ENCODE measurements at places on chromosomes 4 and X.
A peak's percentile ranks its signal among the peaks of the same experiment; 100 is the strongest.

GRCh38 chrX:41391606-41392005 lies 55.5 kb upstream of the NYX start:
- H3K4me1 ChIP-seq: no peaks in the 10 kb centered on the region
- no peak overlapping the region for H3K4me3 ChIP-seq
- no peaks in the 10 kb centered on the region for H3K36me3 ChIP-seq

GRCh38 chrX:19630776-19631707 lies 115.7 kb upstream of the MAP3K15 start:
- H3K27ac ChIP-seq: peak overlapping the region; percentile 36
- H3K4me1 ChIP-seq: peaks cover 35% of the 10 kb centered on the region
- no peaks in the 10 kb centered on the region for H3K27me3 ChIP-seq
- no peak overlapping the region for H3K4me3 ChIP-seq
- peaks cover 21% of the 10 kb centered on the region for H3K36me3 ChIP-seq

DNA sequence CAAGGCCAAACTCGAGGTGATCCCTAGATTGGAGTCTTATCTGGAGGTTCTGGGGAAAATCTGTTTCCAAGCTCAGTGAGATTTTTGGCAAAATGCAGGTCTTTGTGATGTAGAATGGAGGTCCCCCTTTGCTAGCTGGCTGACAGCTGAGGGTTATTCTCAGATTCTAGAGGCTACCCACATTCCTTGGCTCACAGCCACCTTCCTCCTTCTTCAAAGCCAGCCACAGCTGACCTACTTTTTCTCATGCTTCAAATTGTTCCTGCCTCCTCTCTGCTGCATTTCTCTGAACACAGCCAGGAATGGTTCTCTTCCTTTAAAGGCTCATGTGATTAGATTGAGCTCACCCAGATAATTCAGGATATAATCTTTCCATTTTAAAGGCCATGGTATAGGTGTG lies 86.9 kb downstream of the VCX3A start:
- no peak overlapping the region for H3K4me3 ChIP-seq
- H3K4me1 ChIP-seq: no peaks in the 10 kb centered on the region
- H3K36me3 ChIP-seq: no peaks in the 10 kb centered on the region

GRCh38 chr4:76035141-76035540 lies 729 bp downstream of the CXCL11 start:
- H3K27ac ChIP-seq: no peak overlapping the region
- H3K27me3 ChIP-seq: no peaks in the 10 kb centered on the region
- DNase-seq: no peak
- no peaks in the 10 kb centered on the region for H3K36me3 ChIP-seq
- H3K4me1 ChIP-seq: no peaks in the 10 kb centered on the region

- H3K4me3 ChIP-seq: peak overlapping the region; percentile 92
- no peak for DNase-seq
- no peaks in the 10 kb centered on the region for H3K27me3 ChIP-seq
- H3K27ac ChIP-seq: peak overlapping the region; percentile 97
Measured at GRCh38 chr4:118279920-118280432, 72.8 kb downstream of the PRSS12 start.

- DNase-seq: no peak
- H3K4me1 ChIP-seq: no peaks in the 10 kb centered on the region
- no peak overlapping the region for H3K27ac ChIP-seq
- H3K36me3 ChIP-seq: no peaks in the 10 kb centered on the region
Measured at GRCh38 chr4:124426279-124426678, 286.3 kb downstream of the ANKRD50 start.

DNA sequence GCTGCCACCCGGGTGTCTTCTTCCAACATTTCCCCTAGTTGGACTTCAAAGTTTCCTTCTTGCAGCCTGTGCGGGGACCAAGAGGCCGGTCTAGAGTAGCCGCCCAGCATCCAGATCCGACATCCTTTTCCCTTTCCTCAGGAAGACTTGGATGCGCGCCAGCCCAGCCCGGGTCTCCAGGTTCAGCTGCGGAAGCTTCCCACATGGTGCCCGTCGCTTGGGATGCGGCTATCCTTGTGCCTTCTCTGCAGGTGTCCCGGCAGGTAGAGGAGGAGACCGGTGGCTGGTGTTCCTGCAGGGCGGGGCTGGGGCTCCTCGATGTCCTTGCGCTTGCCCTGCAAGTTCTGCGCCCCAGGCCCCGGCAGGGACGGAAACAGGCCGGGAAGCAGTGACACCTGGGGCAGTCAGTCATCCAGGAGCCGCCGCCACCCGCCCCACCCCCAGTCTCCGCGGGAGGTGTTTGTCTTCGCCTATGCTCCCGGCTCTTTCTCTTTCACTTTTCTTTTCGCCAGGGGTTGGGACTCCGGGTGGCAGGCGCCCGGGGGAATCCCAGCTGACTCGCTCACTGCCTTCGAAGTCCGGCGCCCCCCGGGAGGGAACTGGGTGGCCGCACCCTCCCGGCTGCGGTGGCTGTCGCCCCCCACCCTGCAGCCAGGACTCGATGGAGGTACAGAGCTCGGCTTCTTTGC lies at the start of gene IL15:
Gene IL15, plus strand, starts transcription at position 502 of the 689 bp plus-strand sequence. CDS start 82,882 bp downstream, outside the sequence.
- no peaks in the 10 kb centered on the region for H3K36me3 ChIP-seq
- peaks cover 14% of the 10 kb centered on the region for H3K4me1 ChIP-seq
- no peaks in the 10 kb centered on the region for H3K27me3 ChIP-seq
- H3K4me3 ChIP-seq: peak within 1 kb of the TSS; percentile 78

DNA sequence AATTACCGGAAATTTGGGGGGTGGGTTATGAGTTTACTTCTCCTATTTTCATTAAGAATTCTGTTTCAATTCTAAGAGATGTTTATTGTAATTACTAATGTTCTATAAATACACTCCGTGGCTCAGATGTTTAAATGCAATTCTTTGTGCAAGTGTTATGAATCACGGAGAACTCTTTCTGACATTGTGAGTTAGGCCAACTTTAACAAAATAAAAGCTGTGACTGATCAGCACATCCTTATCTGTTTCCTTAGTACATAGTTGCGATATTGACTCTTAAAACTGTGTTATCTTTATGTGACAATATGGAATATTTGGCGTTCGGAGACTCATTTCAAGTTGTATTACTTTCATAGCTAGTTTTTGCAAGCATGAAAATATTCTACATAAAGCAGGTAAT lies 902 bp downstream of the KLHL4 start:
- H3K4me3 ChIP-seq: no peak overlapping the region
- no peaks in the 10 kb centered on the region for H3K27me3 ChIP-seq
- H3K4me1 ChIP-seq: no peaks in the 10 kb centered on the region
- no peak for DNase-seq

GRCh38 chr4:7068883-7069282 lies 1.0 kb upstream of the GRPEL1 start:
- H3K36me3 ChIP-seq: no peaks in the 10 kb centered on the region
- peak overlapping the region; percentile 78 for H3K4me3 ChIP-seq
- peak overlapping the region; percentile 45 for H3K27ac ChIP-seq
- H3K27me3 ChIP-seq: no peaks in the 10 kb centered on the region
- H3K4me1 ChIP-seq: peaks cover 11% of the 10 kb centered on the region

- H3K36me3 ChIP-seq: peaks cover 17% of the 10 kb centered on the region
- H3K27ac ChIP-seq: no peak overlapping the region
- H3K4me3 ChIP-seq: no peak overlapping the region
Measured at GRCh38 chr4:6840062-6840976, 57.8 kb downstream of the KIAA0232 start.

DNA sequence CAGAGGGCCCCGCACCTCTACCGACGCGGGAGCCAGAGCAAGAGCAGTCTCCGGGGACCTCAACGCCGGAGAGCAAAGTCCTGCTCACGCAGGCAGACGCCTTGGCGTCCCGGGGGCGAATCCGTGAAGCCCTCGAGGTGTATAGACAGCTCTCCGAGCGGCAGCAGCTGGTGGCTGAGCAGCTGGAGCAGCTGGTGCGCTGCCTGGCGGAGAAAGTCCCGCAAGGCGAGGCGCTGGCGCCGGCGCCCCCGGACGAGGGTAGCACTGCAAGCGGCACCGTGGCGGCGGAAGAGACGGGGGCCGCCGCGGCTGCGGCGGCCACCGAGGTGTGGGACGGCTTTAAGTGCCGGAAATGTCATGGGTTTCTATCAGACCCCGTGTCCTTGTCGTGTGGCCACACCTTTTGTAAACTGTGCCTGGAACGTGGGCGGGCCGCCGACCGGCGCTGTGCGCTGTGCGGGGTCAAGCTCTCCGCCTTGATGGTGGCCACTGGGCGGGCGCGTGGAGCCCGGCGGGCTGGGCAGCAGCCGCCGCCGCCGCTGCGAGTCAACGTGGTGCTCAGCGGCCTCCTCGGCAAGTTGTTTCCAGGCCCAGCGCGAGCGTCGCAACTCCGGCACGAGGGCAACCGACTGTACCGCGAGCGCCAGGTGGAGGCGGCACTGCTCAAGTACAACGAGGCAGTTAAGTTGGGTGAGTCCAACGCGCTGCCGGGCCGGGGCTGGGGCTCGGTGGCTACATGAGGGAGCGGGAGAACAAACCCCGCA lies 672 bp downstream of the LONRF3 start:
- no peaks in the 10 kb centered on the region for H3K4me1 ChIP-seq
- H3K36me3 ChIP-seq: no peaks in the 10 kb centered on the region
- peak overlapping the region; percentile 65 for H3K4me3 ChIP-seq
- peak overlapping the region; percentile 80 for H3K27ac ChIP-seq
- peak; percentile 41 for DNase-seq

GRCh38 chr4:83019794-83020494 lies 9.3 kb upstream of the LIN54 start:
- H3K4me1 ChIP-seq: no peaks in the 10 kb centered on the region
- no peaks in the 10 kb centered on the region for H3K36me3 ChIP-seq
- H3K27me3 ChIP-seq: no peaks in the 10 kb centered on the region

DNA sequence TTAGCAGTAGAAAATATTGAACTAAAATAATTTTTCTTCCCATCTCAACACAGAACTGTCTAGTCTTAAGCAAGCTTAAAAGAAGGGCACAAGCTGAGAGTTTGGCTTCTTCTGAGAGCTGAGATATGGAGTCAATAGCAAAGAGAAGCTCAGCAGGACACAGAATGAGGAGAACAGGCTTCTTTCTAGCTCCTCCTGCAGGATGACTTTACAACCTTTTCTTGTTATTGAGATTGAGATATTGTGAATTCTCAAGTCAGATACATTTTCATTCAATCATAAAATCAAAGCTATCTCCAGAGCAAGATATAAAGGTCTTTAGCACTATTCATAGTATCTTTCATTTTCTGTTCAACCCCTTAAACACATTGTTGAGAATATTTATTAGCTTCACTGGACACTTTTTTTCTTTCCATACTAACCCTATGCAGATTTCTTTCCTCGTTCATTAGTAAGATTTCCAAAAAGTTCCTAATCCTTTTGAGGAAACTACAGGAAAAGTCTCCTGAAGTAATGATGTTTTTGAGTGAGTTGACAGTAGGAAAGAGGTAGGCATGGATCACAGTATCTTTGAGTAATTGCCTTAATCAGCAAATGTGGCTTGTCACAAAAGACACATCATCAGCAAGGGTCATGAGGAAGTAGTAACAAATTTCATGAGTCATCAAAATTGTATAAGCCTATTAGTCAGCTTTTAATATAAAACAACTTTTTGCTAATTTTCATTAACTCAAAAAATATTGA lies 17.8 kb upstream of the CXCL3 start:
- H3K27ac ChIP-seq: no peak overlapping the region
- no peaks in the 10 kb centered on the region for H3K27me3 ChIP-seq
- H3K4me1 ChIP-seq: no peaks in the 10 kb centered on the region

- H3K27me3 ChIP-seq: no peaks in the 10 kb centered on the region
- no peak for DNase-seq
- no peak overlapping the region for H3K27ac ChIP-seq
- H3K4me3 ChIP-seq: no peak overlapping the region
Measured at GRCh38 chrX:37644381-37645305, 40.9 kb upstream of the XK start.

GRCh38 chr4:73576381-73576780 lies 43.9 kb downstream of the RASSF6 start:
- DNase-seq: no peak
- H3K4me3 ChIP-seq: no peak overlapping the region
- H3K27me3 ChIP-seq: no peaks in the 10 kb centered on the region
- no peak overlapping the region for H3K27ac ChIP-seq
- H3K36me3 ChIP-seq: no peaks in the 10 kb centered on the region
- no peaks in the 10 kb centered on the region for H3K4me1 ChIP-seq

DNA sequence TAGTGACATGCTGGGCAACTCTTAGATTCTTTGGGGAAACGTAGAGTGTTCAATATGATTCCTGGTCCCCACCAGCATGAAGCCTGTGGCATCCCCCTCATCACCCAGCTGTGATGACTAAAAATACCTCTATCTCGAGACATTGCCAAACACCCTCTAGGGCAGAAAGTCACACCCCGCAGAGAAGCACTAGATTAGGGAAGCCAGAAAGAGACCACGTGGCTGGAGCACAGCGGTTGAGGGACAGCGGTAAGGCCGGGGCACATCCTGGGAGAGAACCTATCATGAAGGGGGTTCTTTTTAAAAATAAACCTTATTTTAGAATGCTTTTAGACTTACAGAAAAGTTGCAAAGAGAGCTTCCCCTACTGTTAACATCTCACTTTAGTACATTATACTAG lies 11.0 kb downstream of the FAT1 start:
- H3K4me1 ChIP-seq: no peaks in the 10 kb centered on the region
- no peaks in the 10 kb centered on the region for H3K36me3 ChIP-seq
- no peak overlapping the region for H3K4me3 ChIP-seq
- H3K27ac ChIP-seq: no peak overlapping the region

- no peaks in the 10 kb centered on the region for H3K36me3 ChIP-seq
- H3K27ac ChIP-seq: no peak overlapping the region
- no peaks in the 10 kb centered on the region for H3K4me1 ChIP-seq
- H3K27me3 ChIP-seq: no peaks in the 10 kb centered on the region
- no peak for DNase-seq
- H3K4me3 ChIP-seq: no peak overlapping the region
Measured at GRCh38 chrX:39497702-39498265, 600.0 kb downstream of the BCOR start.

DNA sequence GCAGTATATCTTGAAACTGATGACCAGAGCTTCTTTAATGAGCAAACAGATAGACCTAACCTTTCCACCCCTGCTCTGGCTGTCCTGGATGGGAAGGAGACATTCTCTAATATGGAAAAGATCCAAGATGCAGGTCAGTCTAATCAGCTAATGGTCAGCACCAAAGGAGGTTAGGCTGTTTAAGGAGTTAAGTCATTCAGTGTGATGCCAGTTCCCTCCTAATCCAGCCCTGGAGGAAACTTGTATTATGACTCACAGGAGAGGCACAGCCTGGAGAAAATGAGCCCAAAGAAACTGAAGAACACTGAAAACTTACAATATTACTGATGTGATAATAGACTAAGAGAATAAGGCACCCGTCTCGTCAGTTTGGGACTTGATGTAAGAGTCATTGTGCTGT lies 323.0 kb downstream of the HNRNPD start:
- H3K4me1 ChIP-seq: no peaks in the 10 kb centered on the region
- no peaks in the 10 kb centered on the region for H3K36me3 ChIP-seq
- DNase-seq: no peak

DNA sequence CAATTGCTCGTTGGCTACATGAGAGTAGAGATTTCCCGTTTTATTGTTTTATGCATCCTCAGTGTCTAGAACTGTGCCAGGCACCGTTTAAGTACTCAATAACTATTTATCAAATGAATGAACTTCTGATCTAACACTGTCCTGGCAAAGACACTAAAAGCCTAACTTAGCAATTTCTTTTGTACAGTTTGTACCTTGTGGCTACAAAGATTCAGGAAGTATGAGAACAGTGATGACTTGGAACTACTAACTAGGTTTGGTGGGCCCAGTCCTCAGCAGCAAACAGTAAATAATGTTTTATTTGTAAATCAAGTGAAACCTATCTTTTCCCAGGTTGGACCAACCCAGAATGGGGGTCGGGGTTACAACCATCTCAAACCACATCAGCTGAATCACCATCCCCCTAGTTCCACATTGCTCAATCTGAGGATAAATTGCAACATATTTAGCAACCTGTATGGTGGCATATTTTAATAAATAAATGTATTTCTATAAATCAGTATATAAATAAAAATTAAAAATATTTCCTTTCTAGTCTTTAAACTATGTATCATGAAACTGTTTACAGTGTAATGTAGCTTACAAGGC lies 12.3 kb upstream of the SCRG1 start:
- H3K36me3 ChIP-seq: no peaks in the 10 kb centered on the region
- H3K4me1 ChIP-seq: no peaks in the 10 kb centered on the region
- no peak overlapping the region for H3K27ac ChIP-seq
- H3K4me3 ChIP-seq: no peak overlapping the region
